AG09309 (cell line): ENCODE measurements at places on chromosomes 6 and 20.

- DNase-seq = no peak
Measured at GRCh38 chr20:58889334-58889760, 36.8 kb downstream of the GNAS start.

- DNase-seq = no peak
Measured at GRCh38 chr20:542777-543368, 717 bp downstream of the CSNK2A1 start.

- peak; percentile 5 for DNase-seq
Measured at GRCh38 chr6:99119109-99120031, 171.6 kb upstream of the FBXL4 start.

DNA sequence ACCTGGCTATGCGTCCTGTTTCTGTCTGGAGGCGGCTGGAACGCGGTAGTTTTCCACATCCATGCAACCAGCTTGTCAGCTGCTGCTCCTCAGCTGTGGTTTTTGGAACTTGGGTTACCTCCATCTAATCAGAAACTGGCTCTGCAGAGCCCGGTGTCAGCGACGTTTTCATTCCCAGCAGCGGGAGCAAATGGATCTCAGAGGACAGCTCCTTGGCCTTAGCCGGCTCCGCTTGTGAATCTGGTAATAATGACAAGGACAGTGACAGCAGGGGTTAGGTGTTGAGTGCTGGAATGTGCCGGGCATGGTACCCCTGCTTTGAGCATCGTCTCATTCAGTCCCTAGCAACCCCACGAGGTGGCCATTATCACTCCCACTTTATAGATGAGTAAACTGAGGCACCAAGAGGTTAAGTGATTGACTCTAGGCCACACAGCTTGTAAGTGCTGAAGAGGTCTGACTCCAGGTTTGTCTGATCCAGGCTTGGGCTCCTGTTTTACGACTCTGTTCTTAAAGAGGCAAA lies 1.3 kb downstream of the SLCO4A1 start:
- no peak for DNase-seq

- DNase-seq = no peak
Measured at GRCh38 chr6:85163156-85164080, 286.5 kb upstream of the NT5E start.

GRCh38 chr6:105210932-105211531 lies 31.2 kb upstream of the POPDC3 start:
- DNase-seq = no peak

- no peak for DNase-seq
Measured at GRCh38 chr6:71292001-71292400, 3.4 kb downstream of the OGFRL1 start.

GRCh38 chr20:10634683-10635411 lies 39.0 kb downstream of the JAG1 start:
- peak; percentile 81 for DNase-seq

GRCh38 chr6:112130878-112131277 lies 43.5 kb downstream of the FAM229B start:
- no peak for DNase-seq

DNA sequence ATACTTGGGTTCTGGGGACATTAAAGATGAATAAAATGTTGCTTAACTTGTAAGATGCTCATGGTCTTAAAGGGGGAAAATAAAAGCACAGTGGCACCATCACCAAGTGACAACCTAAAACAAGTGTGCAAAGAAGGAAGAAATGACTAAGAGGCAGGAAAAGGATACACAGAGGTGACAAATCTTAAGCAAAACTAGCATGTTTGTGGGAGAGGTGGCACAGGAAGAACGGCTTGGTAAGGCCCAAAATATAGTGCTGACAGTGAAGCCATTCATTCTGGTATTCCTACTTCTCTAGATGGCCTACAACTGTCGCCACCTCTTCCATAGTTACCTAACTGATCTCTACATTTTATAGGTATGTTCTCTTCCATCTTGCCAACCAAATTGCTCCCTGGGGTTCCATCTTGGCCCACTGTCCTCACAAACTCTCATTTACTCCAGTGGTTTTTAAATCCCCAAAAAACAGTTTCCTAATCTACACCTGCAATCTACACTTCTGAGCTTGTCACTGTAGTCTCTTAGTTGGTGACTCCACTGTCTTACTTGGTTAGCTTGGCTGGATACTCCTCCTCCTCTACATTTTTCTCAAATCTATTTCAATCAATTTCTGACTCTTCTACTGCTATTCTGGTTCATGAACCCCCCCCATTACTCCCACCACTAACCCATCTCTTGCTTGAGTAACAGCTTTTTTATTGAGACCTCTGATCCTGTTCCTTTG lies 33.5 kb downstream of the FAM8A1 start:
- no peak for DNase-seq

- no peak for DNase-seq
Measured at GRCh38 chr6:124560873-124561567, 401.2 kb upstream of the RNF217 start.

GRCh38 chr6:111818539-111819226 lies 54.6 kb downstream of the FYN start:
- DNase-seq = no peak

DNA sequence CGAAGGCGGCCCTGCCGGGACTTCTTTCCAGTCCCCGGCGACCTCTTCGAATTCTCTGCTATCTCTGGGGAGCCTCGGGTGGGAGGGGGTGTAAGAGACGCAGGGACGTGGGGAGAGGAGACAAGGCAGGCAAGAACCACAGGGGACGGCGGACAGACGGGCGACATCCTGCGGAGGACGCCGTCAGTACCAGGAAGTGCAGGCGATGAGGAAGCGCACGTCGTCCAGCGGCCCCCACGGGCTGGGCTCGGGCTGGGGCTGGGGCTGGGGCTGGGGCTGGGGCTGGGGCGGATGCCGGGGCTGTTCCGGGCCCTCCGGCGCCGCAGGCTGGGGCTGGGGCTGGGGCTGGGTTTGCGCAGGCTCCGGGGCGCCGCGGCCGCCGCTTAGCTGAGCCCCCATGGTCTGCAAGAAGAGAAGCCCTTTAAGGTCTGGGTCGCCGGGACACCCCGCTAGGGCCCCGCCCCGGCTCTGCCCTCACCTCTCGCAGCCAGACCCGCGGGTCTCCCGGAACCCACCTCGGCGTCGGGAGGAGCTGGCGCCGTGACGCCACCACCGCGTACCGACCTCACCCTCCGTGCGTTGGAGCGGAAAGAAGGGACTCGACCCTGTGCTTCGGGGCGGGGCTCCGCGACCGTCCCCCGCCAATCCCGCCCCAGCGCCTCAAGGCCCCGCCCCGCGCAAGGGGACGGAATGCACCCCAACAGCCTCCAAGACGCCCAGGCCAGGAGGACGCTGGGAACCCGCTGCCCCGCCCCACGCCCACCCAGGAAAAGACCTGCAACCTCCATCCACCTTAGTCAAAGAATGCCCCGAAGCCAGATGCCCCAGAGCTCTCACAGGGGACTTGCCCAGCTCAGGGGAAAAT lies at the start of gene MMP24OS:
MMP24OS (minus strand) TSS at position 592 of the 865 bp plus-strand sequence; CDS start at position 399, 193 bp downstream.
- peak; percentile 32 for DNase-seq

DNA sequence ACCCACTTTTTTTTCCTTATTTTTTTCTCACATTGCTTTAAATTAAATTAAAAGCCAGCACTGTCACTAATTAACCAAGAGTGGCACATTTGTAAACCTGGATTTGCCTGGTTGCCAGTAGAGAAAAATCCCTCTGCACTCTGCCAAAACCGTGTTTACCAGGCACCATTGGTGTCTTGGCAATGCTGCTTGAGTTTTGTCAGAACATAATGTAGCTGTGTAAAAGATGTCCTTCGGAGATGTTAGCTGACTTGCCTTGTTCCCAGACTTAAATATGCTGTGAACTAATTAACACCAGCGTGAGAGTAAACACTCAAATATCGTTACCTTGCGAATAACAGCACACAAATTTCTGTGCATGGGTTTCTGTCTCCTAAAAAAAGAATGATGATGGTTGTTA lies 694.9 kb upstream of the ID4 start:
- no peak for DNase-seq

DNA sequence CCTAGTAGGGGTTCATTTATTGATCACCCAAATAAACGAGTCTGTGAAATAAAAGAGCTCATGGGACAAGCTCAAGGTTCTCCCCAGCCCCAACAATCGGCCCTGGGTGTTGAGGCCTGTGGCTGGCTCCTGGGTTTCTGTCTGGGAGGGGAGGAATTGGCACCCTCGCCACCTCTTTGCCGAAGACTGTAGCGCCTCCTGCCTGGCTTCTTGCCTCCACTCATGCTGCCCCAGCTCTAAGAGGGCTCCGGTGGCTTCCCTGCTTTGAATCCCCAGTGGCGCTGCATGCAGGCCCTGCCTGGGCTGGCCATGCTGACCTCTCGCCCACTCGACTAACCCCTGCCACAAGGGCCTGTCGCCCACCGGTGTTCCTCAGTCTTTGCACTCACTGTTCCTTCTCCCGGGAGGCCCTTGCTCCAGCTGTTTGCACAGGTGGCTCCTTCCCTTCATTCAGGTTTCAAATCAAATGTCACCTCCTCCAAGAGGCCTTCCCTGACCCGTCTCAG lies 5.4 kb downstream of the MLN start:
- no peak for DNase-seq

DNA sequence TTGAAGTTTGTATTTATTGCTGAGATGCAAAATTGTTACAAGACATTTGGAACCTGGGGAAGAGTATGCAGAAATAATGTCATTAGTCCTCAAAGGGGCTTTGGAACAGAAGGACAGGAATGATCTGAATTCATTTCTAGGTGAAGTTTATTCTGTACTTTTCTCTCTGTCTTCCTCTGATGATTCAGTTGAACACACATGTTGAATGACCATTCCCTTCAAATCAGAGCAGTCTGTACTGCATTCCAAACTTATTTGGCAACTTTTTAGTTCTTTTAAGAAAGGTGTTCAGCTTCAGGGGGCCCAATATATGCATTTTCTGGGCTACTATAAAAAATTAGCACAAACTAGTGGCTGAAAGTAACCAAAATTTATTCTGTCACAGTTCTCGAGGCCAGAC lies 213.9 kb upstream of the LAMP5 start:
- no peak for DNase-seq

DNA sequence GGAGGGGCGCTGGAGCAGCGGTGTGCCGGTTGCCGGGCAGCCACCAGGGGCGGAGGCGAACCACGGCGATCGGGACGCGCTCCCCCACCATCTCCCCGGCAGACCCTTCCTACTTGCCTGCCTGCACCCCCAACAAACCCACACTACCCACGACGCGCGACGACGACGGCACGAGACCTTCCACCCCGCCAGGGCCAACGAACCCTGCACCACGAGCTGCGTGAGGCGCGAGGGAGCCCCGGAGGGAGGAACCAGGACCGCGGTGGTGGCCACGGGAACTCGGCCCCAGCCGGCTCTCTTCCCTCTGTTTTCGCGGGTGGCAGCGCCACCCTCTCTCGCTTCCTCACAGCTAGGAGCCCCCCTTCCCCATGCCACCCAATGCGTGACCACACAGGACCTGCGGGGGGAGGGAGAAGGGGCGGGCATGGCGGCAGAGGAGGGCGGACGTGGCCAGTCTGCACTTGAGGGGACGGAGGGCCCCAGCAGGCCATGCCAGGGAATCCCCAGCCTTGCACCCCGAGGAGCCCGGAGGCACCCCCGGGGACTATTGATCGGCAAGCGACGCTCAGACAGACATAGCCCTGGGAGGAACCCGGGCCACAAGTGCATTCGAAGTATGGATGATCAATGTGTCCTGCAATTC lies 1516.4 kb upstream of the DEFB115 start:
- no peak for DNase-seq

- DNase-seq = peak; percentile 1
Measured at GRCh38 chr6:6057442-6058053, 50.8 kb upstream of the NRN1 start.

DNA sequence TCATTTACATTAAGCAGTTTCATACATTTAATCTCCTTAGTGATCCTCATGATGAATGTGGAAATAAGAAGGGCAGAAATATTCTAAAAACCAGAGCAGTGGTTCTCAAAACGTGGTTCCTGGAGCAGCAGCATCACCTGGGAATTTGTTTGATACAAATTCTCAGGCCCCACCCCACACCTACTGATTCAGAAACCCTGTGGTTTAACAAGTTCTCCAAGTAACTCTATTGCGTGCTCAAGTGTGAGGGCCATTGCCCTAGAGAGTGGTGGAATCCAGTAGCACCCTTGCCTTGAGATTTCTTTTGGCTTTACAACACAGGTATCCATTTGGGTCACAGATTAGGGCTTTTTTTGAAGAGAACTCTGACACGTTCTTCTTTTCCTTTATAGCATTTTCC lies 354.6 kb upstream of the FLRT3 start:
- DNase-seq = no peak
